ENCODE measurements at places on chromosomes 16 and 17.

DNA sequence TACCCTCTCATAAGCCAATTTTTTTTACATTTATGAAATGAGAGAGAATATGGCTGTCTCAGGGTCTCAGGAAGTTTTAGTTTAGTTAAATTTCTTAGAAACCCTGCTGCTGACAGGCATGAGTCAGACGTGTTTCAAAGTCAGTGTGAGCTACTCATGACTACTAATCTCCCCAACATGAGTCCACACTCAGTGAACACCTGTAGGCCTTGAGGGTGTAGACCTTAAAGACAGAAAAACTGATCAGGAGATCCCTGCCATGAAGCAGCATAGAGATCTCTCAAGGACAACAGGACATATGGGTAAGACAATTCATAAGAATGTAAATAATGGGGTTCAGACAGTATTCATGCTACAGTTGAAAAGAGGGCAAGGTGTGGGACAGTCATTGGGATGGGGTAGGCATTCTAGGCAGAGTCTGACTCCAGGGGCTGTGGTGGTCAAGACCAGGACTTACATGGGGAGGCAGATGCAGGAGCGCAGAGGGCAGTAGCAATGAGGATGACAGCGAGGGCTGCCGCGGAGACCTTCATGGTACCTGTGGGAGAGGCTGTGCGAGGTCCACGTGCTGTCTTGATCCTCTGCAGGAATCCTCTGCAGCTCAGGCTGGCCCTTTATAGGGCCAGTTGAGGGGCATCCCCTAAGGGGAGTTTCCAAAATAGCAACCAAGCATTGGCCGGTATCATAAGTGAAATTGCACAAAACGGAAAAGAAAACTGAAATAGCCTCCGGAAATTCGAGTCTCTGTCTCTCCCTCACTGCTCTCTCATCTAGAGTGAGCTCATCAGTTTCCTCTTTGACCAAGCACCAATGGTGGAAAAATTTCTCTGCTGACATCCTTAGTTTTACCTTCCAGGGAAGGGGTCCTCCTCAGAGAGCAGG lies at the start of gene CCL5:
CCL5 (minus strand) TSS at position 588 of the 882 bp plus-strand sequence.
- DNase-seq: no peak

DNA sequence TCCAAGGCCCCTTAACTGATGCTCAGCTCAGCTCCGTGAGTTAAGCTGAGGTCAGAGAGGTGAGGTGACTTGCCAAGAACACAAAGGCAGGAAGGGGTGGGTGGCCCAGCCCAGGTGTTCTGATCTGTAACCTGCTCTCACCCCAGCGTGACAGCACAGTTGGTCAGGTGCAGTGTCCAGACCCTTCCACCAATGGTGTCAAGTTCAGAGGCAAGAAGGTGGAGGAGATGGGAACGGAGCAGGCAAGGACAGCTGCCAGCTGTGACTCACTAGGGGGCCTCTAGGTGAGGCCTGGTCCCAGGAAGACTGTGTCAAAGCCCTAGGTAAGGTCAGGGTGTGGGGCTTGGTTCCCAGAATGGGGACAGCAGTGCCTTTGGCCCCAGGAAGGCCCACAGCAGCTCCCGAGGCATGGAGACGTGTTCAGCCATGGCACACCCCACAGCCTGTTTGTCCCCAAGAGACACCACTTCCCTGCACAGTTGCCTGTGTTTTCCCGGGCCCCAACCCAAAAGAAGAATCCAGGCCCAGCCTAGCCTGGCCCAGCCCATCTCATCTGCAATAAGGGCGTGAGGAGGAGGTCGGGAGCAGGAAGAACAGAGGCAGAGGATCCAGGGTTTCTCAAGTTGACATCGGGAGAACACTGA lies 7.2 kb downstream of the WFIKKN2 start:
- DNase-seq: no peak

GRCh38 chr17:78977997-78978973 lies 1.4 kb downstream of the LGALS3BP start:
- no peak for DNase-seq

GRCh38 chr17:57669671-57670529 lies 75.2 kb downstream of the CCDC182 start:
- DNase-seq: no peak

GRCh38 chr17:41735744-41736143 lies 1.3 kb upstream of the HAP1 start:
- no peak for DNase-seq

DNA sequence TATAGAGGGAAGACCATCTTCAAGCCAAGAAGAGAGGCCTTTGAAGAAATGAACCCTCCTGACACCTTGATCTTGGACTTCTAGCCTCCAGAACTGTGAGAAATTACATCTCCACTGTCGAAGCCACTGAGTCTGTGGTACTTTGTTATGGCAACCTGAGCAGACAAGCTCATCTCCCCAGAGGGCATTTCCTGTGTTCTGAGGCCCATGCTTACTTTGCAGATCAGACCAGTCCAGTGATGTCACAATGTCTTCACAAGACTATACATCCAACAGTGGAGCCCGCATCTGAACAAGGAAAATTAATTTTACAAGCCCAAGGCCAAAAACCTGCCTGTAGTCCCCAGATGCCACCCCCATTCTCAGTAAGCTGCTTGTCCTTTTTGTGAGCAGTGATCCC lies 14.8 kb upstream of the C17orf113 start:
- DNase-seq: no peak

Data from left renal pelvis (tissue), 4 donors.